ENCODE measurements at places on chromosomes 4 and X.
A peak's percentile ranks its signal among the peaks of the same experiment; 100 is the strongest.

DNA sequence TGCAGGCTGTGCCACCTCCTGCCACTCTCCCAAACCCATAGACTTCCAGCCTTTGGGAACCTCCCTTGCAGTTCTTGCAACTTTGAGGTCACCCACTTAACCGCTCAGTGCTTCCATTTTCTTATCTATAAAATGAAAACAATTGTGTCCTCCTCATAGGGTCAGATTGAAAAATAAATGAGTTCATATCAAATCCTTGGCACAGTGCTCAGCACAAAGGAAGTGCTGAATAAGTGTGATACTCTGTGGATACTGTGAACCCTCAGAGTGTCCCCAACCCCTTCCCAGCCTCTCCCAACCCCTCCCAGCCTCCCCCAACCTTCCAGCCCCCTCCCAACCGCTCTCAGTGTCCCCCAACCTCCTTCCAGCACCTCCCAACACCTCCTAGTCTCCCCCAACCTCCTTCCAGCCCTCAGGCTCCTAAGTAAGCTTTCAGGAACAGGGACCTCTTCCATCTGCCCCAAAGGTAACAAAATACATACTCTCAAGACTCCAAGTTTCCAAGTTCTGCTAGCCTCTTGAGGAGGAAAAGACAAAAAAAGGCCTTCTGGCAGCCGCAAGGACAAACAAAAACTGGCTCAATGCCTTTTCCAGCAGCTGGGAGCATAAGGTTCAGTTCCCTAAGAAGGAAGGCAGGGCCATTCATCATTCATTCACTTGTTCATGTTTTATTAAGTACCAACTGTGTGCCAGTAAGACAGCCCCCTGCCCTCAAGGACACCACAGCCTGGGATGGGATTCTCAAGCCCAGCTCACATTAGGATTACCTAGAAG lies 46.1 kb upstream of the LGI2 start:
- no peak for DNase-seq

DNA sequence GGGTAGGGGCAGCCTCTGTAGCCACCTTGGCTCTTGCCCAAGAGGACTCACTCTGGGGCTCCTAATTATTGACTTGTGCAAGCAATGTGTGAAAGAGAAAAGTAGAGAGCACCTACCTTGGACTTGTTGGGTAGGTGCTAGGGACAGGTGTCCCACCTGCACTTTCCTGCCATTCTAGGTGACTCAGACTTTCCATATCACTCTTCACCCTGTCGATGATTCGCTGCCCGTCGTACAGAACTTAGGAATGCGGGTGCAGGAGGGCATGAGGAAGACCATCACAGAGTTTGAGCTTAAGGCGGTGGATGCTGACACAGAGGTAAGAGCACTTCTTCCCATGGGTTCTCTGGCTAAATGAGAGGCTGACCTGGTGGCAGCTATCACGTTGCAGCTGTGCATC lies 87.3 kb upstream of the ANXA3 start:
- DNase-seq = no peak

DNA sequence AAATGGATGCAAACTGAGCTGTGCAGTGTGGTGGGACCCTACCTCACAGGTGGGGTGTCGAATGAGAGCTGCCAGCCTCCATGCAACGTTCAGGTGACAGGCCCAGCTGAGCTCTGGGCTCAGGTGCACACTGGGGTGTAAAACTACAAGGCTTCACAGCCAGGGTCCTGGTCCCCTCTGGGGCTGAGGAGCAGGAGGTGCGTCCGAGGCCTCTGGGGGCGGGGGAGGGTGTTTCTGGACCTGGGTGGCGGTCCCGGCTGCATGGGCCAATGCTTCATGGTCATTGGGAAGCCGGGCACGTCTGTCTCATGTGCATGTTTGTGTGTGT lies 26.5 kb upstream of the SORCS2 start:
- no peak for DNase-seq

- peak; percentile 80 for DNase-seq
Measured at GRCh38 chrX:122517786-122518185, 666.3 kb upstream of the GRIA3 start.

DNA sequence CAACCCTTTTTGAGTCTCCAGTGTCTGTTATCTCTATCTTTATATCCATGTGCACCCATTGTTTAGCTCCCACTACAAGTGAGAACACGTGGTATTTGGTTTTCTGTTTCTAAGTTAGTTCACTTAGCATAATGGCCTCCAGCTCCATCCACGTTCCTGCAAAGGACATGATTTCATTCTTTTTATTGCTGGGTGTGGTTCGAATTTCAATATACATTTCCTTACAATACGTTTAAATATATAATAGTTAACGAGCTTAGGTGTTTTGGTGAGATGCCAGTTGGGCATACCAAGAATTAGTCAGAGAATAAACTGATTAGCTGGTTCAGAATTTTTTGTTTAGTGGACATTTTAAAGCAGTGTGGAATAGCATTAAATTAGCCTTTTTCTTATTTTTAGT lies 196.7 kb downstream of the CFAP47 start:
- no peak for DNase-seq

GRCh38 chr4:188824553-188824952 lies 685.3 kb downstream of the TRIML1 start:
- DNase-seq = no peak

DNA sequence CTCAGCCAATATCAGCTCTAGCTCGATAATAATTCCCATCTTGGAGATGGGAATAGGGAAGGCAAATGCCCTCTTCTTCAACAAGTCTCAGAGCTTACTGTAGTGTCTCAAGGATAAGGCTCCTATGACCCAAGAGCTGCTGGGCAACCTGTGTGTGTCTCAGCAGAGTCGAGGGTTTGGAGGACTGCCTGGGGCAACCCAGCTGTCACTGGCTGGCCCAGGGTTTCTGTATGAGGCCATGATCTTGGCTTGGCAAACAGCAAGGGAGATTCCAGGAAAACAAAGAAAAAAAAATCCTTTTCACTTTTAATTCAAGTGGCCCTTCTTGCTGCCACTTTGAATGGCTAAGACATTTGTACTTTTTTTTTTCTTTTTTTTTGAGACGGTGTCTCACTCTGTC lies 34.4 kb downstream of the TMSB4X start:
- no peak for DNase-seq

DNA sequence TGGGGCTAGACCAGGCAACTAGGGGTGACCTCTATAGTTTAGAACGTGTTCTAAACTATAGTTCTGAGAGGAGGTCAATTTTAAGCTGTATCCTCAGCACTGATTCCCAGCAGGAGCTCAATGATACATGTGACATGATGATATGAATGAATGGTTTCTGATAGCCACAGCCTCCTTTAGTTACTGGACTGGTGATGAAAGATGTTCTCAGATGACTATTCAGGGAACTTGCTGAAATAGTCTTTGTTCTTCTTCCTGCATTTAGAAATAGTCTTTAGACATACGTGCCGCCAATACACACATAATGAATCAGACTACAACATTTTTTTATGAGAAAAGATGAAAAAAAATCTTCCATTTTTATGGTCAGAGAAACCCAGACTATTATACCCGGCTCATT lies 116.3 kb upstream of the TMEM150C start:
- no peak for DNase-seq
